ENCODE measurements at places on chromosomes 5 and 9. TPM values are rescaled to one million over a fixed set of nuclear protein-coding genes. Genes with fewer than 3 reads are reported as not detected.

- no peaks in the 10 kb centered on the region for H3K27me3 ChIP-seq
- no peak for DNase-seq
- H3K36me3 ChIP-seq, result no peaks in the 10 kb centered on the region
- H3K4me1 ChIP-seq, result peaks cover 30% of the 10 kb centered on the region
- H3K27ac ChIP-seq, result no peak overlapping the region
- H3K4me3 ChIP-seq, result no peak overlapping the region
These were observed 285.0 kb downstream of the EFNA5 start for GRCh38 chr5:107385708-107386107.

DNA sequence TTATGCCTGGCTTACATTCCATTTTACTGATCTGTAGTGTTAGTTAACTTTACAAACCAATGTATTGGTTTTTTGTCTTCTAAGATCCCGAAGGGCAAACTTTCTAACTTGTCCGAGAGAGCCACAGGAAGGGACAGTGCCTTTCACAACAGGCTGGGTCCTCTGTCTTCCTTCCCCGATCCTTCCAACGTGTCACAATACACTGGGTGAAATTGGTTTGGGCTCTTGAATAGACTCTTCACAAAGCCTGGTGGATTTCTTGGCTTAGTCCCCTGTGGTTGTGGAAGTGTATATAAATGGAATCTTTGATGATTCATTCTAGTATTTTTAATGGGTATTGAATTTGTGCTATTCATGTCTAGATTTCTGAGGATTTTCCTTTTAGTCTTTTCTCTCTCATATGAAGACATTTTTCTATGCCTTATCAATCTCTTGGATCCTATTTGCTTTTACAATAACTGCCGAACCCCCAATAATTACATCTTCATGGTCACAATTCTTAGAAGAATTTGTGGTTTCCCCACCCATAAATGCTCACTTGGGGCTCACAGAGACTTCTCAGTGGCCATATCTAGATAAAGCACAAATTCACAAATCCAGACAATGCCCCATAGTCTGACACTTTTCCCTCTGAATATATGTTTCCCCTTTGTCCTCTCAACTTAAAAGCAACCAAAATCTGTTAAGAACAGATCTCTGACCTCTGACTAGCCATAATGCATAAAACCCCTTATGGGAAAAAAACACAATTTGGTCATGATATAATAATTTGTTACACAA lies 107.7 kb downstream of the MTRR start:
- no peaks in the 10 kb centered on the region for H3K27me3 ChIP-seq
- H3K4me3 ChIP-seq, result no peak overlapping the region
- H3K27ac ChIP-seq, result no peak overlapping the region
- no peaks in the 10 kb centered on the region for H3K4me1 ChIP-seq
- H3K36me3 ChIP-seq, result no peaks in the 10 kb centered on the region
- no peak for DNase-seq

GRCh38 chr9:115167175-115167574 lies 49.2 kb upstream of the TNC start:
- no peaks in the 10 kb centered on the region for H3K4me1 ChIP-seq
- H3K36me3 ChIP-seq, result no peaks in the 10 kb centered on the region
- DNase-seq, result no peak
- no peak overlapping the region for H3K27ac ChIP-seq
- no peaks in the 10 kb centered on the region for H3K27me3 ChIP-seq
- H3K4me3 ChIP-seq, result no peak overlapping the region

DNA sequence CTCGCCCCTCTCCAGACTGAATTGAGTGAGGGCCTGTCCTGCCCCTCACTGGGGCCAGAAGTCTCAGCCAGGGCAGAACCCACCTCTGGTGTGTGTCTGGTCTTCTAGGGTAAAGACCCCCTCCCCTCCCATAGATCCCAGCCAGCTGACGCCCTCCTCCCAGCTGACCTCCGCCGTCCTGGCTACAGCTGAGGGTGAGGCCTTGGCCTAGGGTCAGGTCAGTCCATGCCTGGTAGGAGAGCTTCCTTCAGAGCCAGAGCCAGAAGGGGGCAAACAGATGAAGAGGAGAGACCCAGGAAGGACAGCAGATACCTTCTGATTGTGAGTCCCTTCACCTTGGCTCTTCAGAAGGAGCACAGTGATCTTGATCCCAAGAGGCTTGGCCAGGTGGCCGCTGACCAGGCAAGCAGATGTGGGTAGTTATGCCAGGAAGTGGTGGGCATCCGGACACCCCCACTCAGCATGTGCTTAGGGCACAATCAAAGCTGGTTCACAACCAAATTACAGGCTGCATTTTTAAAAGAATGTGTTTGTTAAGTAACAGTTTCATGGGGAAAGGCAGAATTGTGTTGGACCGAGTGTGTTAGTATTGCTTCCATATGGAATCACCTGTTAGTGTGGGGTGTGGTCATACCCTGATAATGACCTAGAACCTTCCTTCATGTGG lies 29.9 kb downstream of the JADE2 start:
- H3K4me1 ChIP-seq, result peaks cover 27% of the 10 kb centered on the region
- no peaks in the 10 kb centered on the region for H3K27me3 ChIP-seq
- peak overlapping the region; percentile 36 for H3K4me3 ChIP-seq
- H3K36me3 ChIP-seq, result peaks cover 19% of the 10 kb centered on the region
- H3K27ac ChIP-seq, result peak overlapping the region; percentile 73

DNA sequence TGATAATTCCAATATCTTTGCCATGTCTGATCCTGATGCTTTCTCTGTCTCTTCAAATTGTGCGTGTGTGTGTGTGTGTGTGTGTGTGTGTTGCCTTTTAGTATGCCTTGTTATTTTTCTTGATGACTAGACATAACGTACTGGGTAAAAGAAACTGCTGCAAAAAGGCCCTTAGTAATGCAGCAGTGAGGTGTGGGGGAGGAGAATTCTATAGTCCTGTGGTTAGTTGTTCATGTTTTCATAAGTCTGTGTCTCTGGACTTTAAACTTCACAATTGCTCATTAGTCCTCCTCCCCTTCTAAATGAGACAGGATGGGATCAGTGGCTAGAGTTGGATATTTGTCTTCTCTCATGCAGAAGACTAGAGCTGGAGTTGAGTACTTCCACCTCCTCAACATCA lies 346.2 kb upstream of the IRX1 start:
- no peak for DNase-seq
- H3K27ac ChIP-seq, result no peak overlapping the region
- H3K27me3 ChIP-seq, result peaks cover 4% of the 10 kb centered on the region

- H3K4me1 ChIP-seq, result no peaks in the 10 kb centered on the region
- no peaks in the 10 kb centered on the region for H3K36me3 ChIP-seq
- H3K27me3 ChIP-seq, result no peaks in the 10 kb centered on the region
These were observed 28.0 kb downstream of the RFK start for GRCh38 chr9:76366275-76366674.

GRCh38 chr5:95655575-95655974 lies 9.0 kb downstream of the RFESD start:
- H3K4me1 ChIP-seq, result no peaks in the 10 kb centered on the region
- no peak overlapping the region for H3K27ac ChIP-seq
- no peak overlapping the region for H3K4me3 ChIP-seq
- no peaks in the 10 kb centered on the region for H3K27me3 ChIP-seq

GRCh38 chr5:143606043-143606752 lies 202.7 kb upstream of the NR3C1 start:
- H3K27ac ChIP-seq, result peak overlapping the region; percentile 60
- no peak for DNase-seq
- no peaks in the 10 kb centered on the region for H3K36me3 ChIP-seq

GRCh38 chr9:25814023-25814422 lies 135.8 kb upstream of the TUSC1 start:
- DNase-seq, result no peak
- H3K4me3 ChIP-seq, result no peak overlapping the region
- H3K36me3 ChIP-seq, result no peaks in the 10 kb centered on the region
- H3K4me1 ChIP-seq, result no peaks in the 10 kb centered on the region
- H3K27me3 ChIP-seq, result no peaks in the 10 kb centered on the region

DNA sequence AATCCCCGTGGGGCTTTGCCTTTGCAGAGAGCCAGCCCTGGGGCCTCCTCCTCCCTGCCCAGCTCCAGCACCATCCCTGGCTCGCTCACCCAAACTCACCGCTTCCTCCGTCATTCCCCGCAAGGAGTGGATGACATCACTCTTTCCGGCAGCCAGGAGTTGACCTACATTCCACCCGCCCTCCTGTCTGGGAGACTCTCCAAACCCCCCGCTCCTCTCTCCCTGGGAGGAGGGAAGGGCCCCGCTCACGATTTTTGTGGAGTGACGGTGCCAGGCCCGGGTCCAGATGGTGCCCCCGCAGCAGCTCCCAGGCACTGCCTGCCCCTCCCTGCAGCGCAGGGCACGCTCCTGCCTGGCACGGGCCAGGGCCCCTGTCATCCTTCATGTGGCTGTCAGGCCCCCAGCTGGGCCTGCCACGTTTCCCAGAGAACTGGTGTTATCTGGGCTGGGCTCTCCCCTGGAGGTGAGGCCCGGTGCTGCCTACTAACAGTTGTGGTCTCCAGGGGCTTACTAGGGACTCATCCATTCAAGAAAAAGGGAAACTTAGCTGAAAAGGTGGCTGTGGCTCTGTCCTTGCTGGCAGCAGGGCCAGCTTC lies 52.3 kb downstream of the NTNG2 start:
- no peak overlapping the region for H3K4me3 ChIP-seq
- DNase-seq, result no peak
- H3K27me3 ChIP-seq, result no peaks in the 10 kb centered on the region
- peaks cover 32% of the 10 kb centered on the region for H3K4me1 ChIP-seq
- H3K27ac ChIP-seq, result no peak overlapping the region

DNA sequence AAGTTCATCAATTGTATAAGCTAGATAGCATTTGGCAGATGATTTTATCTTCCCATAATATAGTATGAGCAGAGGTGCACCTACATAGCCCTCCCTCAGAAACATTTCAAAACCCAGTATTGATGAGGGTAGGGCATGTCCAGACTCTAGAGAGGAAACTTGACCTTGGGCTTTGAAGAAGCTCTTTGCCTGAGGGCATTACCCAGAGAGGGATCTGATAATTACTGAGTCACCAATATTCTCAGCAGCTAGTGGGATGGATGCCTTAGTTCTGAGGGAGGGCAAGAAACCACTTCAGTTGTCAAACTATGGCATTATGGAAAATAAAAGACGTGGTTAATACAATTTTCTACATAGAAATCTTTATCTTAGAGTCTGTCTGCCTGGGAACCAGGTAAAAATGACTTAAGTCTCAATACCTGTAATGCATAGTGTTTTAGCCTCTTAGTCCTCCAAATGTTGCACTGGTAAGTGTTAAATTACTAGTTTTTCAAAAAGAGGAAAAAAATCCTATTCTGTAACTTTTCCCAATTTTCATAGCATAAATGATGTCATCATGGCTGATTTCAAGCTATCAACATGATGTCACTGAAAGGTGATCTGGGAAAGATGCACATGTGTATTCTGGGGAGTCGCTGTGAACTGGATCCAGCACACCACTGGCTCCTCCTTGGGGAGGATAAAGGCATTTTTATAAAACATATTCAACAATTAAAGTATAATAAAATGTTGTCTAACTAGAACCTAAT lies 809.0 kb downstream of the KCTD16 start:
- DNase-seq, result no peak
- no peaks in the 10 kb centered on the region for H3K27me3 ChIP-seq
- no peak overlapping the region for H3K27ac ChIP-seq
- no peaks in the 10 kb centered on the region for H3K4me1 ChIP-seq
- no peaks in the 10 kb centered on the region for H3K36me3 ChIP-seq

DNA sequence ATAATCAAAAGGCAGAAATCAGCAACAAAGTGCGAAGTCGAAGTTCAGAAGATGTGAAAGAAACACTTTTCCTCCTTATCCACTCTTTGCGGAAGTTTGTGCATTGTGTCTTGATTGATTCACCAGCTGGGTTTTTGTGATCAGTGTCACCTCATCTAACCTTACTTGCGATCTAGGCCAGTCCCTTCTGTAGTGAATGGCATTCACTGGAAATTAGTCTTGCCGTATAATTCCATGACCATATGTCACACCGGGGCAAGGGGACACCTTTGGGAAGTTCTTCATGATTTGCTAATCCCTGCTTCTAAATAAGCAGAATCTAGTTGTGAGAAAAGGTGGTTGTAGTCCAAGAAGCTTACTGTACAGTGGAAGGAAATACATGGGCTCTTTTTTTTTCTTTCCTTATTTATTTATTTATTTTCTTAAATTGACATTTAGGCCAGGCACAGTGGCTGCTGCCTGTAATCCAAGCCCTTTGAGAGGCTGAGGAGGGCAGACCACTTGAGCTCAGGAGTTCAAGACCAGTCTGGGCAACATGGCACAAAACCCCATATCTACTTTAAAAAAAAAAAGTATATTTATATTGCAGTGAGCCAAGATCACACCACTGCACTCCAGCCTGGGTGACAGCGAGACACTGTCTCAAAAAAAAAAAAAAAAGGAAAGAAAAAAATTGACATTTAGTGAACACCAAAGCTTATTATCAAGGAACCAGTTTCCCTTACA lies 7.8 kb downstream of the RAI14 start:
- no peaks in the 10 kb centered on the region for H3K27me3 ChIP-seq
- H3K27ac ChIP-seq, result no peak overlapping the region
- peaks cover 4% of the 10 kb centered on the region for H3K4me1 ChIP-seq
- no peak for DNase-seq

- H3K36me3 ChIP-seq, result no peaks in the 10 kb centered on the region
- no peaks in the 10 kb centered on the region for H3K4me1 ChIP-seq
- H3K4me3 ChIP-seq, result no peak overlapping the region
- H3K27ac ChIP-seq, result no peak overlapping the region
These were observed 57.4 kb upstream of the PRSS3 start for GRCh38 chr9:33737811-33738606.

DNA sequence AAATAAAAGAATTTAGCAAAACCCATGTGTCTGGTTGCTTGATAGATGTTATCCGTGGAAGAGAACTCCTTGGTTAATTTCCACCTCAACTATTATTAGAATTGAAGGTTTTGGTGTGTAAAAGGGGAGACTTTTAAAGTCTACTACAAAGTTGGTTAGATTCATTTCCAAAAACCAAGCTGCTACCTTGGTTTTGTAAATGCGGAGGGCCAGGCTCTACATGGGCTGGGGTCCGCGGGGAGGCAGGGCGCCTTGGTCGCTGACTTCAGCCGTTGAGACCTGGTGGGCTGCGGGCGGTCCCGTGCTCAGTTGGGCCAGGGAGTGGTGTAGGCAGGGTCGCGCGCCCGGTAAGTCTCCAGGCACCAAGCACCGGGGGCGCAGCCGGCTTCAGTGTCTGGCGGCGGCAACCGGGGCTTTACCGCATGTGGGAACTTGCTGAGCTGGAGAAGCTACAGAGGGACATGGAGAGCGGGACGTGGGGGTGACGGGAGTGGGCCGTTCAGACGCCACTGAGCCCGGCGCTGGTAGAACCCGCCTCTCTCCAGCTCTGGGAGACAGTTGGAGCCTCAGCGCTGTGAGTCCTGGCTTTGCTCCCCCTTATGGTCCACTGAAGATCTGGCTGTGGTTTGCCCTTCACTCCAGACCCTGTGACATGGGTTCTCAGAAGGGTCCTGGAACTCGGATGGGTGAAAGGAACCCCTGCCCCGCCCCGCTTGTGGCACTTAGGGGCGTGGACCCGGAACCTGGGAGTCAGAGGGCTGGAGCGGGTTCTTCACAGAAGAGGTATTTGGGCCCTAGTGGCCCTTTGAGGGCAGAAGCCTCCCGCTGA lies 11.8 kb downstream of the NR2F1 start:
- no peaks in the 10 kb centered on the region for H3K36me3 ChIP-seq
- H3K27ac ChIP-seq, result no peak overlapping the region
- peaks cover 38% of the 10 kb centered on the region for H3K4me1 ChIP-seq
- H3K27me3 ChIP-seq, result peaks cover 78% of the 10 kb centered on the region
- no peak for DNase-seq

The ACTBL2 gene
- total RNA-seq, result not detected

The MLANA gene
- not detected for total RNA-seq

The KIF24 gene
- 1.4 TPM for total RNA-seq

The CARD6 gene
- 34.0 TPM for total RNA-seq

The IL31RA gene
- total RNA-seq, result not detected
